ENCODE measurements at places on chromosomes 4 and X.
A peak's percentile ranks its signal among the peaks of the same experiment; 100 is the strongest.

DNA sequence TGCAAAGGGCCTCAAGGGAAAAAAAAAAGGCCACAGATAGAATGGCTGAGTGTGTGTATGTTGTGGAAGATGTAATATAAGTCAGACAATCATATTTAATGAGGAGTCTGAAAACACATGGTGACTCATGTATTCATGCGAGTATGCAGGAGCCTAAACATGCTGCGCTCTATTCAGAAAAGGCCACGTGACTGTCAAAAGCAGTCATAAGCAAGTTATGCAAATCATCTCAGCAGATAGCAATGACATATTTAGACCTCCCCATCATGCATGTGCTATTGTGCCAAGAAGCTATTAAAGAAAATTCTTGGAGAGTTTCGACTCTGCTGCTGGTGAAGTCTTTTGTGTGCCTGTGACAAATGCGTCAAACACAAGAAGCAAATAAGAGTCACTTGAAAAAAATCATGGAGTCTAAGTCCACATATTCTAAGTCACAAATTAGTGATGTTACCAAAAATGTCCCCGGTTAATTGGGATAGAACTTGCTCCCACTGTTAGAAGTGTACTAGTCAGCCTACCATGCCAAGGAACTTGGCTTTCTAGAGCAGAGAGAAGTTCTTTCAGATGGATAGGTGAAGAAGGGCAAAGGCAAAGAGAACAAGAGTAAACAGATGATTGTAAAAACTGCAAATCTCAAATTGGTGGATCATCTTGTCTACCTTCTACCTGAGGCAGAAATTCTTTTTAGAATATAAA is 5.0 kb downstream of the LNX1 start:
- no peak for DNase-seq

- DNase-seq = no peak
Observed at GRCh38 chrX:40098264-40099054, 701 bp upstream of the BCOR start.

- DNase-seq = no peak
Observed at GRCh38 chrX:41971346-41971745, 48.0 kb upstream of the CASK start.

DNA sequence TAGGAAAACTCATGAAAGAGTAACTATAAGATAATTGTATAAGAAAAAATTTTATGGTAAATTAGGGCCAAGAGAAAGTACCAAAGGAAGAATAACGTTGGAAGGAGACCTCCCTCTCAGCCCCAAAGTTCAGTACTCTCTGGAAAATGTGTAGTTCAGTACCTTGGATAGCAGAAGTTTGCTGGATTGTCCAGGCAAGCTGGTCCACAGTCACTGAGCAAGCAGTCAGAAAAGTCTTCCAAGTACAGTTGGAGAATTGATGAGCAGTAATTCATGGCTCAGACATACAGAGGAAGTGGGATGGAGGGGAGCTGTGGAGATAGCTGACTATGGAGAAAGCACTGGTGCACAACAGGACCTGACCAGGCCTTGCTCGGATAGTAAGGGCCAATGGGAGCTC is 598.2 kb upstream of the NDST4 start:
- DNase-seq = peak; percentile 1

DNA sequence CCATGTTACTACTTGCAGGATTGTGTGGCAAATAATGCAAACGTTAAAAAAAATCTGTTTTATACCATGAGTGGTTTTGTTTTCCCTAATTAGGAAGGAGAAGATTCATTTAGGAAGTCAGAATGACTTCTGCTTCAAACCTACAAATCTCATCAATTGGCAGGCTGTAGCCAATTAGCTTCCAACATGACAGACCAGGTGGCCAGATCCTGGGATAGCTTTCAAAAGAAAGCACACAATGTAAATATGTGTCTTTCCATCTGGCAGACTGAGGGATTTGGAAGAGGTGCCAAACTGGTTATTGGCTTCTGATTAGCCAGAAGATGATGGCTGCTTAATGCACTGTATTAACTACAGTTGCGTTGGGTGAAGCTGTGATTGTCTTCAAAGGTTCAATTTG is 432.8 kb downstream of the ANKRD50 start:
- DNase-seq = no peak

- DNase-seq = no peak
Observed at GRCh38 chrX:9794495-9794894, 8.3 kb downstream of the SHROOM2 start.

GRCh38 chr4:123365412-123365811 is 31.2 kb upstream of the SPRY1 start:
- no peak for DNase-seq

- DNase-seq = no peak
Observed at GRCh38 chrX:135544338-135544948, 24.0 kb downstream of the INTS6L start.

DNA sequence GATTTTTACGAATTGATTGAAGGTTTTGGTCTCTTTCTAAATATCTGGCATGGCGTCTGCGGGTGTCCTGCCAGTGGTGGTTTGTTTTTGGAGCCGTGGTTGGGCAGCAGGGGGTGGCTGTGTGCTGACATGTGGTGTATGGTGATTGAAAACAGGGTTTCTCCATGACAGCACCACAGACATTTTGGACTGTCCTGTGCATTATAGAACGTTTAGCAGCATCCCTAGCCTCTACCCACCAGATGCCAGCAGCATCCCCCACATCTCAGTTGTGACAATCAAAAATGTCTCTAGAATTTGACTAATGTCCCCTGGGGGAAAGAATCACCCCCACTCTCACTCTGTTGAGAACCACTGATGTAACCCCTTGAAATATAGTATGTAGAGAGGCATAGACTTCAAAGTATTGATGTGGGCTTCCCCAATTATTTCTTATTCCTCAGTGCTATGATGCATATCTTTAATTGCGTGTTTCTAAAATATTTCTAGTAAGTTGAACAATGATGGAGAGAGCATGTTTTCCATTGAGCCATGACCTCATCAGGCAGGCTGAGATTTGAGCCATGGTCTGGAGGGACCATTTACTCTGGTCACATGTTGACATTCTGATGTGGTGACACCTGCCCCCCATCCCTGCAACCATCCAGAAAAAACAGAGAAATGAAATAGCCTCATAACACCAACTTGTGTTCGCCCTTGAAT is 77.4 kb upstream of the MID1 start:
- no peak for DNase-seq

DNA sequence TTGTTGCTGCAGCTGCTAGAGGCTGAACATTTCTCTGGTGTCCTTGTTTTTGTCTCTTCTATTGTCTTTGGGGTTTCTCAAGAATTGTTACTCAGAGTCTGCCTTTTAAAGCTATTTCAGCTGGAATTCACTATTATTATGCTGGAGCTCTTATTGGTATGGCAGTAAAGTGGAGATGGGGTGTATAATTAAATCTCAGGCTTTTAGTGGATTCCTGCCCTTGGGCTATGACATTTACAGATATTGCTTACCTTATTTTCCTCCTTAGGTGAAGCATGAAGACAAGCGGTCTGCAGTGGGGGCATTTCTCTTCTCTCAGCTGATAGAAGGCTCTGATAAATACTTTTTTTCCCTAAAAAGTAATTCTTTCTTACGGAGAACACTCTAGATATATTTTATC is 1656.6 kb upstream of the IGFBP7 start:
- DNase-seq = no peak

GRCh38 chrX:47560179-47560933 is 649 bp upstream of the ARAF start:
- DNase-seq = no peak

- DNase-seq = no peak
Observed at GRCh38 chr4:26344901-26345564, 24.2 kb downstream of the RBPJ start.

DNA sequence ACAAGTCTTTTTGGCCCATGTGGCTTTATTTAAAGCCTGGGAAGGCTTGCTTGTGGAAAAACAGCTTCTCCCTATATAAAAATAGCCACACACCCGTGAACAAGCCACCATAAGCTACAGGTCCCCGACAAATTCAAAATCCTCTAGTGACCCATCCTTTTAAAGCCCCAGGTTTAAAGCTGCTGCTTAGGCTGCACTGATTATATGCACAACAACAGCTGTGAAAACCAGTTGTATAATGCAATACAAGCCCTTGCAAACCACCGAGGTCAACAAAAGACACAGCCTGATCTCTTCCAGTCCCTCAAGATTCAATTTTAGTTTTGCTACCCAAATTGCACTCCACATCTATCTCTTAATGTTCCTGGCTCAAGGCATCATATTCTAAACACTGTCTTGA is 186.0 kb upstream of the WDFY3 start:
- peak; percentile 11 for DNase-seq

DNA sequence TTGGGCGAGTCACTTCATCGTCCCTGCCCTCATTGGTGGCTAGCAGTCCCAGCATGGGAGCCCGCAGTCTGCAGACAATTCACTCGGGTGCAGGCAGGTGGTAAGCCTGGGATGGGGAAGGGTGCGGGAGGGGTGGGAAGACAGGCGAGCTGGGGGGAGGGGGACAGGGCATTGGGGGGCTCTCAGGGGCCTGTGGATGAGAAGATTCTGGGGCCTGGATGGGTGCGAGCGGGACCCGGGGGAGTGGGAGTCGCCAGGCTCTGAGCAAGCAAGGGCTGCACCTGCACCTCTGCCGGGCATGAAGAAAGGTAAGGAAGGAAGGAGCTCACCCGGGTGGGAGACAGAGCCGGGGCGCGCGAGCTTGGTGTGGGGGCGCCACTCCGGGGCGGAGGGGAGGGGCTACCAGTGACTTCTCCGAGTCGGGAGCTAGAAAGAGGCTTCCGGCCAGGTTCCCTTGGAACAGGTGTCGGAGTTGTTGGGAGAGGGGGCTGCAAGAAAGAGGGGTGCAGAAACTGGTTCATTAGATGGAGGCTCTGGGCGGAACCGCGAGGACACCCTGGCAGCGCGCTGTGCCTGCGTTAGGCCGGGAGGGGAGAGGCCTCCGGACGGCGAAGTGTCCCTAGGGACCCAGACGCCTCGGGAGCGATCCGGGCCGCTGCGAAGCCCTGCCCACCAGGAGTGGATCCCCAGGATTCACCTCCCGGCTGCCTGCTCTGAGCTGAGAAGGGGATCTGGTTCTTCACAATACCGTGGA is 103.4 kb upstream of the PDLIM3 start:
- DNase-seq = no peak

DNA sequence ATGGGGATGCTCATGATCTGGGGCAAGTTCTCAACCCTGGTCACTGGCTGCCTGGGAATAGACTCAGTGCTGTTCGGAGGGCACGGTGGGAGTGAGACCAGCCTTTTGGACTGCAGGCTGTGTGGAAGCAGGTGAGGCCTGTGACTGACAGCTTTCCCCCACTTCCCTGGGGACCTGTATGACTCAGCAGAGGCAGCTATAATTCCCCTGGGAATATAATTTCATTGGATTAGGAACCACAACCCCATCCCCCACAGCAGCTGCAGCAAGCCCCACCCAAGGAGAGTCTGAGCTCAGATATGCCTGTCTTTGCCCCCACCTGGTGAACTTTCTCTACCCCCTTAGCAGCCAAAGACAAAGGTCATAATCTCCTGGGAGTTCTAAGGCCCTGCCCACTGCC is 408.6 kb downstream of the PPP3CA start:
- no peak for DNase-seq

DNA sequence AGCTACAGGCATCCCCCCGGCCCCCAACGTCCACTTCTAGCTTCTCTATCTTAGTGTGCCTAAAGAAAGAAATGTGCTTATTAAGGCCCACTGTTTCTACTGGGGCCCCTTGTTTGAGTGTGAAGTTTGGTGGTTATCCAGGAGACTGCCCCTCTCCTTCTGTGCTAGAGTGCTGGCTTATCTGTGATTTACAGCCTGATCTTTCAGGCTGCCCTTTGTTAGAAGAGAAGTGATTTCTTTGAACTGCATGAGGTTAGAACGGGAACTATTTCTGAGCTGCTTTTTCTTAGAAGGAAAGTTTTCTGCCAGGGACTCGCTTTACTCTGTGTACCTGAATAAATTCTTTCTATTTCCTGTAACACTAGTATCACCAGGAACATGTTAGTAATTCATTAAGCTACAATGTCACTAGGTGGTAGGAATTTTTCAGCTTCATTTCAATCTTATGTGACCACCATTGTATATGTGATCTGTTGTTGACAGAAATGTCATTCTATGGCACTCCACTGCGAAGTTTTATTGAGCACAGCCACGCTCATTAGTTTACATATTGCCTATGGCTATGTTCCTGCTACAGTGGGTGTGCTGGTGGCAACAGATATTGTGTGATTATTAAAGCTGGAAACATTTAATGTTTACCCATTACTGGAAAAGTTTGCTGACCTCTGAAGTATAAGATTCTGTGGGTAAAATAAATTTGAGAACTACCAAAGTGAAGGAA is 193.8 kb upstream of the CXorf51B start:
- no peak for DNase-seq

GRCh38 chrX:48676893-48677270 is 6.7 kb upstream of the WAS start:
- DNase-seq = no peak

GRCh38 chr4:244471-244870 is 60.8 kb downstream of the ZNF732 start:
- no peak for DNase-seq

- no peak for DNase-seq
Observed at GRCh38 chr4:40251366-40251765, 54.5 kb downstream of the RHOH start.

- no peak for DNase-seq
Observed at GRCh38 chr4:18231726-18232125, 210.2 kb upstream of the LCORL start.

GRCh38 chr4:25101836-25102235 is 58.4 kb downstream of the SEPSECS start:
- no peak for DNase-seq

DNA sequence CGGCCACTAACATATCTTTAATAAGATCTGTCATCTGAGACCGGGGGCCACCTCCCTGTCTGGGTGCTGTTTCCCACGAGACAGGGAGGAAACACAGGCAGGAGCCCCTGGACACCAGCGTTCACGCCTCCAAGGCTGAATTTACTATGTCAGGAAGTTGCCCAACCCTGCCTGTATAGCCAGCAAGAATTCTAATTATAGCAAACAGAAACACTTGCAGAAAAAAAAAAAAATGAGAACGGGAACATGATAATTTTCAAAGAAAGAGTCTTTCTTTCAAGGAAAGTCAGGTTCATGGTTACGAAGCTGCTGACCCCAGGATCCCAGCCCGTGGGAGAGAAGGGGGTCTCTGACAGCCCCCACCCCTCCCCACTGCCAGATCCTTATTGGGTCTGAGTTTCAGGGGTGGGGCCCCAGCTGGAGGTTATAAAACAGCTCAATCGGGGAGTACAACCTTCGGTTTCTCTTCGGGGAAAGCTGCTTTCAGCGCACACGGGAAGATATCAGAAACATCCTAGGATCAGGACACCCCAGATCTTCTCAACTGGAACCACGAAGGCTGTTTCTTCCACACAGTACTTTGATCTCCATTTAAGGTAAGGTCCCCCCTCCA is at the start of gene IL3RA:
IL3RA (plus strand) TSS at position 455 of the 613 bp plus-strand sequence. CDS start 4,981 bp downstream, outside the sequence.
- DNase-seq = peak; percentile 26

DNA sequence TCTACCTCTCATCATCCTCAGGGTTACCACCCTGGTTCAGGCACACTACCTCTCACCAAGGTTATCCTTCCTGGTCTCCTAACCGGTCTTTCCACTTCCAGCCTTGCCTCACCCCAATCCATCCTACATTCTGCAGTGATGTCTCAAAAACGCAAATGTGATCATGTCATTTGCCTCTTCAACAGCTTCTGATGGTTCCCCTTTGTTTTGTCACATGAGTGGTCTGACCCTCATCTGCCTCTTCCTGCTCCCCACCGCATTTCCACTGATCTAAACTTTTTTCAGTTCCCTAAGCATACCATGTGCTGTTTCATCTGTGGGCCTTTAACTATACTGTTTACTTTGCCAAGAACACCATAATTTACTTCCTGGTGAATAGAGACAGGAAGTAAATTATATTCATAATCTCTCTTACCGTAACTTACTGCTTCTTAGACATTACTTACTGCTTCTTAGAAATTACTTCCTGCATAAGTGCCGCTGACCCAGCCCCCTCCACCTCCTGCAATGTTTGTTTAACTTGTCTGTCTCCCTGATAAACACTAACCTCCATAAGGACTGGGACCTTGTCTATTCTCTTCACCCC is 27.1 kb upstream of the NSUN7 start:
- peak; percentile 37 for DNase-seq

Measured in hindlimb muscle (tissue), 1 donor.